ENCODE measurements at places on chromosomes 16 and 17.
A peak's percentile ranks its signal among the peaks of the same experiment; 100 is the strongest.

DNA sequence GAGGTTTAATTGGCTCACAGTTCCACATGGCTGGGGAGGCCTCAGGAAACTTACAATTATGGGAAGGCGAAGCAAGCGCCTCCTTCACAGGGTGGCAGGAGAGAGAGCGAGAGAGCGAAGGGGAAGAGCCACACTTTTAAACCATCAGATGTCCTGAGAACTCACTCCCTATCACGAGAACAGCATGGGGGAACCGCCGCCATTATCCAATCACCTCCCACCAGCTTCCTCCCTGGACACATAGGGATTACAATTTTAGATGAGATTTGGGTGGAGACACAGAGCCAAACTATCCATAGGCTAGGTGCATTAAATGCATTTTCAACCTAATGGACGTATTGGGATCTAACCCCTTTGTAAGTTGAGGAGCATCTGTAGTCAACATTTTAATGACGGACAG, 4.9 kb upstream of the ANKRD40 start:
- H3K27me3 ChIP-seq, result no peaks in the 10 kb centered on the region
- H3K4me1 ChIP-seq, result no peaks in the 10 kb centered on the region
- no peak for DNase-seq
- H3K27ac ChIP-seq, result no peak overlapping the region
- no peak overlapping the region for H3K4me3 ChIP-seq
- no peaks in the 10 kb centered on the region for H3K36me3 ChIP-seq

- H3K4me3 ChIP-seq, result no peak overlapping the region
- H3K36me3 ChIP-seq, result no peaks in the 10 kb centered on the region
- DNase-seq, result no peak
Measured at GRCh38 chr17:39969375-39969774, 6.6 kb downstream of the GSDMA start.

DNA sequence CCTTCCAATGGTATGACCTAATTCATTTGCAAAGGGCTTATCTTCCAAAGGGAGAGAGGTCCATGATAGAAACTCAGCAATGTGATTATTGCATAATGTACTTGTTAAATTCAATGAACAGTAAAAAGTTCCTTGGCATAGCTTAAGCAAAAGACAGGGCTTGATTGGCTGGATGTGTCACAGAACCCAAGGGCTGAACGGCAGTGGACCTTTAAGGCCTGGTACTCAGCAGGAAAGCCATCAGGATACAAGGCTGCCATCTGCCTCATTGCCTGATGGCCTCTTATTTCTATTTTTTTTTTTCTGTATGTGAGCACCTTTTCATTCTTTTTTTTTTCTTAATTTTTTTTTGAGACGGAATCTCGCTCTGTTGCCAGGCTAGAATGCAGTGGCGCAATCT, 208.9 kb upstream of the WSCD1 start:
- H3K27me3 ChIP-seq, result no peaks in the 10 kb centered on the region
- DNase-seq, result no peak
- H3K27ac ChIP-seq, result no peak overlapping the region
- no peaks in the 10 kb centered on the region for H3K4me1 ChIP-seq
- no peak overlapping the region for H3K4me3 ChIP-seq

DNA sequence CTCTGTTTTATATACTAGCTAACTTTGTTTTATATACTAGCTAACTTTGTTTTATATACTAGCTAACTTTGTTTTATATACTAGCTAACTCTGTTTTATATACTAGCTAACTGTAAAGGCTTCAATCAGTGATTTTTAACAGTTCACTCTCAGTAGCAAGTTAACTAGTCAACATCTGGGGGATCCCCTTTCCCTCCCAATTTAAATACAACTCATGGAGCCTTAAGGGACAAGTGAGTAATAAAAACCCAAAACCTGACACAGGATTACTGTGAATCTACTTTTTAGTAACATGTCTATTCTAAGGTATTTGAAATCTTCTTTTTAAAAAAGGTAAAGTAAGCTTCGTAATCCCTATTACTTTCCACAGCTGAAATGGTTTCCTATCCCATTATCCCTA, 32.2 kb downstream of the FAM222B start:
- H3K27ac ChIP-seq, result no peak overlapping the region
- H3K4me1 ChIP-seq, result no peaks in the 10 kb centered on the region
- no peaks in the 10 kb centered on the region for H3K36me3 ChIP-seq
- H3K27me3 ChIP-seq, result no peaks in the 10 kb centered on the region
- no peak for DNase-seq
- no peak overlapping the region for H3K4me3 ChIP-seq

GRCh38 chr17:385836-386140, 33.2 kb upstream of the RPH3AL start:
- no peaks in the 10 kb centered on the region for H3K4me1 ChIP-seq
- DNase-seq, result no peak
- H3K27ac ChIP-seq, result no peak overlapping the region
- no peaks in the 10 kb centered on the region for H3K27me3 ChIP-seq
- peak overlapping the region; percentile 61 for H3K4me3 ChIP-seq

DNA sequence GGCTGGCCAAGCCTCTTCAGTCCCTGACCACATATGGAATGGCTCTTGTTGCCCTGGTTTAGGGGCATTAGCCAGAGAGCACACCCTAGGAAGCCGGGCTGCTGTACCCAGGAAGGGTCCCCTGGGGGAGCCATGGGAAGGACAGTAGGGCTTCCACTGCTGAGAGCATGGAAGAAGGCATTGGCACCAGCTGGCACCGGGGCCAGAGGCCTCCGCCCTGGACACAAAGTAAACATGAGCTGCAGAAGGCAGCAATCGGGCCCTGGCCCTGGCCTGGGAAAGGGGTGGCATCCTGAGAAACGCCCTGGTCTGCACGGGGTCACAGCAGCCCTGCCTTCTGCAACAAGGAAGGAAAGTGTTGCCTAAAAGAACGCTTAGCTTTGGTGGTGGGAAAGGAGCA, 49.4 kb downstream of the VAC14 start:
- no peak overlapping the region for H3K27ac ChIP-seq
- no peak for DNase-seq
- H3K4me1 ChIP-seq, result peaks cover 7% of the 10 kb centered on the region
- H3K36me3 ChIP-seq, result no peaks in the 10 kb centered on the region
- H3K4me3 ChIP-seq, result no peak overlapping the region

DNA sequence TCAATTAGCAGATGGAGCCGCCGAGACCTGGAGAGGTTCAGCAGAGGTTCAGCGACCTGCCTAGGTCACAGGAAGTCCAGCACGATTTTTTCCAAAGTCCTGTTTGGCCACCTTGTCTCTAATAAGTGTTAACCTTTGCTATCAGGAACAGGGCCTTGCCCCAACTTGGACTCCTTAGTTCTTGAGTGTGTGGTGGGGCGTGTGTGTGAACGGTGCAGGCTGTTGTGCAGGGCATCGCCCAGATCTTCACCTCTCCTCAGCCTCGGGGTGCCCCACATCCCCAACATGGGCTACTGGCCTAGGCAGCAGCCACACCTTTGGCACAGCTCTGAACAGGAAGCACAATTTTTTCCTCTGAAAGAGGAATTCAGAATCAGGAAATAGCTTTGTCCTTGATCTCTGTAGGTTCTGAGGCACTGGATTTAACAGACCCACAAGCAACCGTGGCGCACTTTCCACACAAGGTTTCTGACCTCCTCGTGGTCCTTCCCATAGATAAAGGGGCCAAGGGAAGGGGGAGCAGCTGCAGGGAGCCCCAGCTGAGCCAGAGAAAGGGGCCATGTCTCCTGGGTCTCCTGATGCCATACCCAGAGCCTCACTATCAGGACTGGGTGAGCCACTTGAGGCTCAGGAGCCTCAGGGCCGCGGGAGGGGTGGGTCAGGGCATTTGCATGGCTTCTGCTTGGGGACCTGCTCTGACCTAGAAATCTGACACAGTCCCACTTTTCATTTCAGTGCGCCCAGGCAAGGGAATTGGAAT, 10.4 kb downstream of the MPRIP start:
- no peak for DNase-seq
- no peaks in the 10 kb centered on the region for H3K27me3 ChIP-seq
- no peak overlapping the region for H3K27ac ChIP-seq

DNA sequence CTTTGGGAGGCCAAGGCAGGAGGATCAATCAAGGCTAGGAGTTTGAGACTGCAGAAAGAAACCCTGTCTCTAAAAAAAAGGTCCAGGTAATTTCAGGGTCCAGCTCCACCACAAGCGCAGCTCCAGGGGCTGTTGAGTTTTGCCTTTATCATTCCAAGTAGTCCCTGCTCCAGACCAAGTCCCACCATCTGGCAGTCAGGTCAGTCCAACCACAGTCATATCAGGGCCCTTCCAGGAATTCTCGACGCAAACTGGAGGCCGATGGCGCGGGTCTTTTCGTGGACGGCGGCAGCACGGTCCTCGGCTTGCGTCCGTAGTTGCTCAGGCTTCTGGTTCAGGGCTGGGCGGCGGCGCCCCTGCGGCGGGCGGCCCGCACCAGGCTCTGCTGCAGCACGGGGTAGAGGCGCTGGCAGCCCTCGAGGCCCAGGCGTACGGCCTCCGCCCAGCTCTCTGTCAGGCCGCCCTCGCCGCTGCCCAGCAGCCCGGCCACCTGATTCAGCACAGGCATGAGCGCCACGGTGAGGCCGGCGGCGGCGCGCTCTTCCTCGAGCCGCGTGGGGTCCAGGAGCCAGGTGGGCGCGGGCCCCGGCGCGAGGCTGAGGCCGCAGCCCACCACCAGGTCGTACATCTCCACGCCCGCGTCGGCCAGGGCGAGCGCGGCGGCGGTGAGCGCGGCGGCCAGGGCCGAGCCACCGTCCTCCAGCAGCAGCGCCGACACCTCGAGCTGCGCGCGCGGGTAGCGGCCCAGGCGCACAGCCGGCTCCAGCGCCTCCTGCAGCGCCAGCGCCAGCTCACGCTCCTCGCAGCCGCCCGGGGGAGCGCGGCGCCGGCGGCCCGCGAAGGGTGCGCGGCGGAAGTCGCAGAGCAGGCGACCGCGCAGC, 752 bp downstream of the EXOSC6 start:
- DNase-seq, result peak; percentile 60
- H3K27me3 ChIP-seq, result no peaks in the 10 kb centered on the region
- no peaks in the 10 kb centered on the region for H3K4me1 ChIP-seq
- H3K27ac ChIP-seq, result peak overlapping the region; percentile 73

Measured in aorta (tissue), 5 donors.